EL (cell line): ENCODE measurements at places on chromosomes 1 and 21.

DNA sequence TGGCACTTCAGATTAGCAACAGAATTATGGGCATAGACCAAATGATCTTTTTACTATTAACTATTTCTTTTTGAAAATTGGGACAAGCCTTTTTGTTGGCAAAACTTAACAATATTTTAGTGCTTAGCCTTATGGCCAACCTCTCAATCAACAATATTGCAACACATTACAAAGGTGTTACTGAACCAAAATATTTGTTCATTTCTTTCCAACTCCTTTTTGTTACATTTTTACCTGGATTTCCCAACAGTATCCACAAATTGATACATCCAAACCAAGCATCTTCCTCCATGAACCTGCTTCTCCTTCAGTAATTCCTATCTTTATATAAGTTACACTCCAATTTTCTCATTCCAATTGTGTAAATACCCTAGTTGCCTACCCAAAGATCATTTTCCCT, 1.5 kb upstream of the AMPD1 start:
- no peak for DNase-seq

DNA sequence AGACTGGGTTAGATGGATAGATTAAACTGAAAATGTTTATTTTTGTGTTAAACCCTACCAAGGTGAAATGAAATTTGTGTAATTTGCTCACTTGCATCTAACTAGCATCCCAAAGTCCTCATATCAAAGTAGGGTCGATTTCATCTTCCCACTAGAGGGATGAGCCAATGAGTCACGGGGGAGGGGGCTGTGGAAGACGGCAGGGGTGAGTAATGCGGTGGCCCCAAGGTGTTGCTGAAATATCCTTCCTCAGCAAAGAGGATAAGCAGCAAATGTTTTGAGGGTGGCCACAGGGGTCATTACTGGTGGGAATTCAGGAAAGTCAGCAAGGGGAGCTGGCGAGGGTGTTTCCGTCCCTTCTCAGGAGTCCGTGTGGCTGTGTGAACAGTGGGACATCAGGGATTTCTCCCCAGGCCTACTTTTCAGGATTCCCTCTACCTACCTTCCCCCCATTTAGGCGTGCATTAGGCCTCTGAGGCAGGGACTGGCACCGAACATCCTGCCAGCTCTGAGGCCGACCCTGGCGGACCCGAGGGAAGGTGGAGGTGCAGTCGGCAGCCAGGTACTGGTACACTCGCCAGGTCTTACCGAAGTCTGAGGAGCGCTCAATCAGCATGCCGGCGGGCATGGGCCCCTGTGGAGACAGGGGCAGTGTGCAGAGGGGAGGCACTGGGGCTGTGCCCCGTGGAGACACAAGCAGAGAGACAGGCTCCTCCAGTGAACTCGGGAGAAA, 18.1 kb downstream of the LAMB3 start:
- DNase-seq = peak; percentile 18

- peak; percentile 24 for DNase-seq
Observed at GRCh38 chr1:169427081-169427641, at the start of gene CCDC181. CCDC181 (minus strand) TSS chr1:169427474; CDS start chr1:169424927, 2,547 bp downstream.

- no peak for DNase-seq
Observed at GRCh38 chr1:208003241-208003640, 92.3 kb upstream of the CD34 start.

GRCh38 chr21:29301691-29302090, 3.0 kb downstream of the BACH1 start:
- no peak for DNase-seq

DNA sequence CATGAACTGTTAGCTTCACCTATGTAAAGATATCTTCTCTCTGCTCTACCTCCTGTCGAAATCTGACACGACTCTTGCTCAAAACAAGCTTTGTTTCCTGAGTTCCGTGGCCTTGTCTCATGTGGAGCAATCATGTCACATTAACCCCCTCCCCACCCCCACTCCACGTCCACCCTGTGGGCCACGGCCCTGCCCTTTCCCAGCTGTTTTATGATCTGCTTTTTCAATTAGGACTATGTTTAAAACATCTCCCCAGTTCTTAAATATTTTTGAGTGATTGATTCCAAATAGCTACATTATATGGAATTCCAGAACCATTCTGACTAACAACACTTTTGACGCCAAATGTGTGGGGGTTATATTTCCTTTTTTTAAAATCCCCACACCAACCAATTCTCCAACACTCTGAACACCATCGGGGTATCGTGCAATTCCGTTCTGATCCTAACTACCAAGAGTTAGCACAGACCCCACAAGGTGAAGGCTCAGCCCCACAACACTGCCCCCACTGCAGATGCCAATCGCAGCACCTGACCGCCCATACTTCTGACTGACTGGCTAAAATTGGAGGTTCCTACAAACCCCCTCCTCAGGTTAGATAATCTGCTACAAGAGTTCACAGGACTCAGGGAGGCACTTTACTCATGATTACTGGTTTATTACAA, 12.7 kb upstream of the S100A8 start:
- no peak for DNase-seq

DNA sequence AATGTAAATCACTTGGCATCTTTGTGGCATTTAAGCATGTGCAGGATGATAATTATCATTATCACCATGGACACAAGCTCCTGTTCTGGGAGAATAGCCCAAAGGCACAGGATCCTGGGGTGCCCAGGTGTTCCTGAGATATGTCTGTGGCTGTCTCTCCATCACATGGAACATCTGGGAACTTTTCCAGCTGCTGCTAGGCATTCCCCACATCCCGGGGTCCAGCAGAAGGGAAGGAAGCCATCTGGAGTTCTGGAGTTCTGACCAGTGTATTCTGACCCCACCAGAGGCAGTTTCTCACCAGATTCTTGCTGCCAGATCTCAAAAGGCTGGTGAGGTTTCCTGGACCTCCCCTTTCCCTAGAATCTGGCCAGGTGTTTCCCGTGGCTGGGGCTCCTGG, 259.7 kb upstream of the VAMP3 start:
- no peak for DNase-seq

- peak; percentile 50 for DNase-seq
Observed at GRCh38 chr1:200856716-200857357, 15.9 kb upstream of the GPR25 start.

DNA sequence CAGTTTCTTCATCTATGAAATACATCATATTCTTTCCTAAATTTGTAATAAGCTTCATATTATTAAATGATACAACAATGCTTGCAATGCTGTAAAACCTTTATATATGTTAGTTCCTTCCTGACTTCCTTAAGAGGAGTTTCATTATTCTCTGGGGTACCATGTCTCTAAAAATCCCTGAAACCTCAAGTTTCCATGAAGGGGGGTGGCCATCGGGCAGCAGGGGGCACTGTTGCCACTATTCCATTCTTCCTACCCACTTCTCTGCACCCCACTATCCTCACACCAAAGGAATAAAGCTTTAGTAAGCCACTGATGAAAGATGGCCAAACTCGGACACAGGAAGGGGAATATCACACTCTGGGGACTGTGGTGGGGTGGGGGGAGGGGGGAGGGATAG, 9.0 kb upstream of the DMRTB1 start:
- DNase-seq = peak; percentile 20

DNA sequence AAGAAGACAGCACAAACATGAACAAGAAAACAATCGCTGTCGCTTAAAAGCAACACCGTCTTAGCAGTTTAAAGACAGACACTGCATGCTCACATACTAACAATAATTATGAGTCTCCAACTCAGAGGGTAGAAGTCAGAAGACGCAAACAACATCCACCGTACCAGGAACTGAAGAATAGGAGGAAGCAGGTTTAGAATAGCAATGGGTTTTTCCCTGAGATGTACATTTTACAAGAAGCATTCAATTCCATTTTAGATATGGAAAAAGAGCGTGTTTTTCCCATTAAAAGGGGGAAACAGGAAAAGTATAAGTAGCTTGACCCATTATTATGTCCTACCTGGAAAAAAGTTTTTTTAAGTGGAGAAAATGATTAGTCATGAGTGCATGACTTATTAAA, 34.5 kb upstream of the KCNE1 start:
- DNase-seq = no peak

DNA sequence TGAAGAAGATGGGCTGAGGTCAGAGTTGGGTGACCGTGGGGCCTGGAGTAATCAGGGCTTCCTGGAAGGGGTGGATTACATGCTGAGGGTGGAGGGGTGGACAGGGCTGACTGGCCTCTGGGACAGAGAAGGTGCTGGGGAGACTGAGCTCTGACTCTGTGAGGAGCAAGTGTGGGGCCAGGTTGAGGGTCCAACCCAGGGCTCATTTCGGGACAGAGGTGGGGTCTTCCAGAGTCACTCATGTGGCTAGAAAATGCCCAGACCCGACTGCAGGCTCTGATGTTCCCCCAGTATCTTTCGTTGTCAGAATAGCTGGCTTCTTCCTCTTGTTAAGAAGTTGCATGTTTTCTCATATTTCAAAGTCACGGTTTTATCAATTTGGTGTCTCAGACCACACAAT, 311.8 kb downstream of the PTPRU start:
- DNase-seq = no peak

DNA sequence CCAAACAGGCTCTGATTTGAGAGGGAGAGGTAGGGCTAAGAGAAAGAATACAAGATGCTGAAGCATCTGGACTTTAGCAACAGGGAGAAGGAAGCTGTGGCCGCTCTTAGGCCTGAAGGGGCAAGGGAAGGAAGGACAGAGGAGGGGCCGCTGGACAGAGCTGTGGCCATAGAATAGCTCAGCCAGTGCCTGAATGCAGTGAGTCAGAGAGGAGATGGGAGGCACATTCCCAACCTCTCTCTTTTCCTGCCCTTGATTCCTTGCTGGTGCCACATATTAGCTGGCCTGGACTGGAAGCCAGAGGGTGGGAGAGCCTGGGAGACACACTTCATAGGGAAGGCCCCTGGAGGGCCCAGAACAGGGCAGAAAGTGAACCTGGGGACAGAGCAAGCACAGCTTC, 83.4 kb upstream of the POU3F1 start:
- DNase-seq = peak; percentile 63

DNA sequence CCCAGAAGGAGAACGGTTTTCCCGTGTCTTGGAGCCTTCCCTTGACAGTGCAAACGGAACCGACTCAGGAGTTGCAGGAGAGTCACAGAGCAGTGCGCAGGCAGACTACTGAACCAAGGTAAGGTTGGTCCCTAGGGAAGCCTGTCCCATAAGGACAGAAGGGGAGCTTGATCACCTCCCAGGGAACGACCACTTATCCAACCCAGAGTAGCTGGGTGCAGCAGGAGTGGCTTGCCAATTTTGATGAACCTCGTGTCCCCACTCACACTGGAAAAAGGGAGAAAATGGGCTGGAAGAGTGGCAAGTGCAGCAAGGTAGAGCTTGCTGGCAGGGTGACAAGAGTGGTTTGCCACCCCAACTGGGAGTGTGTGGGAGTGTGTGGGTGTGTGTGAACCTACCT, 95.1 kb downstream of the LIPI start:
- no peak for DNase-seq

- no peak for DNase-seq
Observed at GRCh38 chr21:43806017-43806710, 16.8 kb downstream of the RRP1 start.

GRCh38 chr1:203080456-203080855, 5.4 kb downstream of the MYOG start:
- no peak for DNase-seq

DNA sequence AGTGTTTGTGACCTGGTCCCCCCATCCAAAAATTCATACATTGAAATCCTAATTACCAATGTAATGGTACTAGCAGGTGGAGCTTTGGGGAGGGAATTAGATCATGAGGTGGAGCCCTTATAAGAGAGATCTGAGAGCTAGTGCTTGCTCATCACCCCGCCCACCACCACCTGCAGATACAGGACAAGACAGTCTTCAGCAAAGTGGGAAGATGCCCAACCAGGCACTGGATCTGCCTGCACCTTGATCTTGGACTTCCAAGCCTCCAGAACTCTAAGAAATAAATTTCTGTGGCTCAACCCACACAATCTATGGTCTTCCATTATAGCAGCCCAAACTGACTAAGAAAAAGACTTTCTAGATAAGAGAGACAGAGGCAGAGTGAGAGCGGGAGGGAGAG, 343.4 kb downstream of the LRRIQ3 start:
- no peak for DNase-seq

DNA sequence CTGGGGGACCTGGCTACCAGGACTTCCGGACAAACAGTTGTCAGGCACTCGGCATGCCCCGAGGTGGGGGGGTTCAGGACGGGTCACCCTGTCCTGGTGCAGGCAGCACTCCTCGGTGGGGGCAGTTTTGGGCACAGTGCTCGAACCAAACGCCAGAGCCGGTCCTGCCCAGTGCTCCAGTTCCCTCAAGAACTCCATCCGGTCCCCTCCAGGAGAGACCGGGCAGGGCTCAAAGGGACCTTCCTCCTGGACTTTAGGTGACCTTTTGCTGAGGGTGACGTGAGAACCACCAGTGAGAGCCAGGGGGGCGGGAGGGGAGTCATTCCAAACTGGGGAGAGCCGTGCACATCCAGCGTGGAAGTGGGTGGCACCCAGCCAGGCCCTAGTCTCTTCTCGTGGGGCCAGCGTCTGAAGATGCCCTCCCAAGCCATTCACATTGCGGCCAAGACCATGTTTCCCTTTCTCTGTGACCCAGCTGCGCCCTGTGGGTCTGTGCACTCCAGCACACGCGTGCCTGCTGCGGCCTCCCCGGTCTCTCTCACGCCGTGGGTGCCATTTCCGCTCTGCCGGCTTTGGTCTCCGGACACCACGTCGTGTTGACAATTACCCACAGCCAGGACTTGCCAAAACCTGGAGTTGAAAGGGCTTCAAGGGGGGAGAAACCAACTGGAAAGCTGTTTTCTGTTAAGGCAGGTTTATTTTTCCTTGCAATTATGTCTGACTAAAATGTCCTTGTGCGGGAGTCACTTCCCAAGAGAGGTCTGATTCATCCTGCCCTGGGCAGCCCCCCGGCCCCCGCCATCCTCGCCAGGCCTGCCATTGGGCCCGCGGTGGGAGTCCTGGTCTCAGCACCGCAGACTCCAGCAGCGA, 178.8 kb upstream of the ARHGEF16 start:
- DNase-seq = no peak

DNA sequence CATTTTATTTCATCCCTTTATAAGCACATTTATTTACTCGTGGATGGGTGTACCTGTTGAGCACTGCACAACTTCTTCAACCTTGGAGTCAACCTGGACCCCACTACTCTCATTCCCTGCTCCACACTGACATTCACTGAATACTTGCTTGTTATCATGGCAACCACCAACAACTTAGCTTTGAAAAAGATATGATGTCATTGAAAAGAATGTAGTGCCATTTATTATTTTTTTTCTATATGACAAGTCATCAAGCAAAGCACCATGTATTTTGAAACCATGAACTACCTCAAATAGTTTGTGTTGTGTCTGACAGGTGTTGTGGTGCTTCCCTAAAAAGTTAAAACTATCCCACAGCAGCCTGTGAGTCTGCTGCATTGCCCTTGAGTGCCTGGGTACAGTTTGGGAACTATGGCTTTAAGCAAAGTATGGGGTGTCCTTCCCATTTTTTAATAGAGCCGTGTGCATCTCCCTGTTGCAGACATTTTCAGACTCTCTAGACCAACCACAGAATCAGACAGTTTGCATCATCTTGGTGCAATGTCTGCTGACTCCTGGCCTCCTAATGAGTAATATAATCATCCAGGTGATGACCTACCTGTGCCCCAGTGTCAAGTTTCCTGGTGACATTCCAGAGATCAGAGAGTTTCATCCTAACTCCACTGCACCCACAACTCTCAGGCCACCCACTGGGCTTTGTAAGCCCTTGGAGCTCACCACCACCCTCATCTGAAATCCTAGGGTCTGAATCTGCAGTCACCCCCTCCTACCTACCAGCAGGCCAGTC, 339.7 kb upstream of the PROX1 start:
- no peak for DNase-seq

GRCh38 chr1:6360517-6361070, 33.0 kb downstream of the ACOT7 start:
- DNase-seq = no peak
